Stimulated activated CD4-positive, alpha-beta T cell treated with anti-CD3 and anti-CD28 coated beads, Interleukin-1b, Interleukin-23, amount 100 ng/mL, for 1 hour (primary cell): ENCODE measurements at places on chromosomes 13 and 19.

- DNase-seq = no peak
Observed at GRCh38 chr13:66795636-66796035, 434.5 kb downstream of the PCDH9 start.

- DNase-seq = no peak
Observed at GRCh38 chr13:66048888-66049287, 1181.2 kb downstream of the PCDH9 start.

DNA sequence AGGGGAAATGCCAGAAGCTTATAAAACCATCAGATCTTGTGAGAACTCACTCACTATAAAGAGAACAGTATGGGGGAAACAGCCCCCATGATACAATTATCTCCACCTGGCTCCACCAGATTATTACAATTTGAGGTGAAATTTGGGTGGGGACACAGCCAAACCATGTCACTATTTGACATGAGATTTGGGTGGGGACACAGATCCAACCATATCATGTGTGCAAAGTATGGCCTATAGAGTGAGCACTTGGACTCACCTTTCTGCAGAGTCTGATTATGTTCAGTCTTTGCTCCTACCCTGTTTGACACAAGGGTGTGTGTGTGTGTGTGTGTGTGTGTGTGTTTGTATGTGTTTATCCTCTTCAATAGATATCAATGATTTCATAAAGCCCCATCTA, 287.5 kb downstream of the ZNF536 start:
- DNase-seq = no peak

DNA sequence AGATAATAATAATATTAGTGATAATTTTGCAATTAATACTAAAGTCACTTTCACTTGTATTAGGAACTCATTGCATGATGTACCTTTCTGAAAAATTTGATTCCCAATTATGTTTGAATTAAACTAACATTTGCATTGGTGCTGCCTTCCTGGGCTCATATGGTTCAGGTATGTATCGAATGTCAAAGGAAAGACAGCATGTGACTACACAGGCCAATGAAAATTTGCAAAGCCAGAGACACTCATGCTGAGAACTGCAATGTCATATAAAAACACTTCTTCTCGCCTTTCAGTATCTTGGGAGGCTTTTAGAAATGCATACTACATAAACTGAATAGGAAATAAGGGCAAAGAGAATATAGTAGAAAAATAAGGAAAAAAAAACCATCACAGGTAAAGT, 44.3 kb downstream of the RAP2A start:
- DNase-seq = no peak

DNA sequence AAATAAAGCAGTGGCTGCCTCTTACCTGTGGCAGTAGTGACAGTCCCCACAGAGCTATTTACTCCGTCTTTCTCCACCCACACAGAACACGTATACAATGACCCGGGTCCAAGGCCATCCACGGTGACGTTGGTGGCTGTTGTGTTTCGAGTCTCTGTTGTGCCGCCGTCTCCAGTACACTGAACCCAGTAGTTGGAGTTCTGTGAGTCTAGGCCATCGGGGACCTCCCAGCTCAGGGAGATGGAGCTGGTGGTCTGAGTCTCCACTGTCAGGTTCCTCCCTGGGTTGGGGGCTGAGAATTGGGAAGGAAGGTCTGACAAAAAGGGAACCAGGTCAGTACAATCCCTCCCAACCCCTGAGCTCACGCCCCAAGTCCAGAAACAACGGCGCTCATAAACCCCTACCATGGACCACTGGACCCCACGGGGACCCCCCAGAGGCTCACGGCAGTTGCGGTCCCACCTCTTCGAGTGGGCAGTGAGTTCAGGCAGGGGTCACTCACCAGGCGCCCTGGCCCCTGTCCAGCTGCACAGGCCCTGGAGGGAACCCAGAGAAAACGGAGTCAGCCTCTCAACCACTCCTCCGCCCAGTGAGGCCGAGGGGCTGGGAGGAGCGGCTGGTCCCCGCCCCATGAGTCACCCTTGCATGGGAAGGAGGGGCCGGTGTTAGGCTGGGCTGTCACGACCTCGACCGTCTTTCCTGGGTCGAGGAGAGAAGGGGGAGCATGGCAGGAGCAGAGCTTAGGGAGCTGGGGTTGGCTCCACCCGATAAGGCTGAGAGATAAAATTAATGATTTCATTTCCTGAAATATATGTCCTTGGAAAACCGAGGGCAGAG, 2.4 kb downstream of the PTPRH start:
- no peak for DNase-seq

DNA sequence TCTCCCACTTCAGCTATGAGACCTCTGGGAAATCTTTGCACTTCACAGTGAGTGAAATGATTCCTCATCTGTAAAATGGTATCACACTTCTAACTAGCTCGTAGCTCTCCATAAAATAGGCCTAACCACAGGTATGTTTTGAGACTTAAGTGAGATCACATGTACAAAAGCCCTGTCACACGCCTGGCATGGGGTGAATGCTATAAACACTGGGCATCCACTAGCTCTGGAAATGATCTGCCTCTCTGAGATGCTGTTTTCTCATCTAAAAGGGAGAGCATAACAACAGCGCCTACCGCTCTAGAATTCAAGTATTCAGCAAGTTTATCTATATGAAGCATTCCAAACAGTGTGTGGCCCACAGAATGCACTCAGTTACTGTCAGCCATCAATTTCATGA, 2.2 kb downstream of the AKT2 start:
- DNase-seq = no peak

GRCh38 chr13:44331912-44332851, 41.4 kb upstream of the SERP2 start:
- DNase-seq = no peak

- DNase-seq = no peak
Observed at GRCh38 chr13:44471686-44472085, 98.1 kb downstream of the SERP2 start.
